ENCODE measurements at places on chromosomes 16 and 17.

- no peak for DNase-seq
These were observed 14.1 kb downstream of the COL1A1 start for GRCh38 chr17:50187394-50187725.

DNA sequence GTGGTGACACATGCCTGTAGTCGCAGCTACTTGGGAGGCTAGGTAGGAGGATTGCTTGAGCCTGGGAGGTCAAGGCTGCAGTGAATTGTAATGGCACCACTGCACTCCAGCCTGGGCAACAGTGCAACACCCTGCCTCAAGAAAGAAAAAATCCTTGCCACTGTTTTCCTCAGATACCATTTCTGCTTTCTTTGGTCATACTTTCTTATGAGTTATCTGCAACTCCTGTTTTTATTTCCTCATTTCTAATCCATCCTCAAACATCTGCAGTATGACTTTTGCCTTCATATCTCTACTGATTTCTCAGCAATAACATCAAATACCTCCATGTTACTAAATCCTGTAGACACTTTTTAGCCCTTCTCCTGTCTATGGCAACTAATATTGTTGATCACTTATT, 3.1 kb upstream of the AP2B1 start:
- DNase-seq, result no peak

- no peak for DNase-seq
These were observed 56.0 kb upstream of the RHBDL3 start for GRCh38 chr17:32209608-32210007.

DNA sequence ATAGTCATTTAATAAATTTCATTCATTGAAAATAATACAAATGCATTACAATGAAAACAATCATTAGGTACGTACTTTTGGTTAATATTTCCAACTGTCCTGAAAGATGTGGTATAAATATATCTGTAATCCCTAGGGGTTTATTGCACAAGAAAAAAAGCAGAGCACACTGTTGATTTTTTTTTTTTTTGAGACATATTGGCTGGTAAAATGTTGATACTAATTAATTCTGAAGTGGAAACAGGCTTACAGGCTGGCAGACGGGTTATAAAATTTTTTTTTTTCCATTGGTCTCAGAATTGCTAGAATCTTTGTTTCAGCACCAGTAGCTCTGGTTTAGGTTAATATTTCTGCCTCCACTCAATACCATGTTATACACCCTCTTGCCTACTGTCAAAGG, 193.6 kb downstream of the MAP2K6 start:
- no peak for DNase-seq

- no peak for DNase-seq
These were observed 47.6 kb upstream of the PVALEF start for GRCh38 chr17:81117672-81118198.

DNA sequence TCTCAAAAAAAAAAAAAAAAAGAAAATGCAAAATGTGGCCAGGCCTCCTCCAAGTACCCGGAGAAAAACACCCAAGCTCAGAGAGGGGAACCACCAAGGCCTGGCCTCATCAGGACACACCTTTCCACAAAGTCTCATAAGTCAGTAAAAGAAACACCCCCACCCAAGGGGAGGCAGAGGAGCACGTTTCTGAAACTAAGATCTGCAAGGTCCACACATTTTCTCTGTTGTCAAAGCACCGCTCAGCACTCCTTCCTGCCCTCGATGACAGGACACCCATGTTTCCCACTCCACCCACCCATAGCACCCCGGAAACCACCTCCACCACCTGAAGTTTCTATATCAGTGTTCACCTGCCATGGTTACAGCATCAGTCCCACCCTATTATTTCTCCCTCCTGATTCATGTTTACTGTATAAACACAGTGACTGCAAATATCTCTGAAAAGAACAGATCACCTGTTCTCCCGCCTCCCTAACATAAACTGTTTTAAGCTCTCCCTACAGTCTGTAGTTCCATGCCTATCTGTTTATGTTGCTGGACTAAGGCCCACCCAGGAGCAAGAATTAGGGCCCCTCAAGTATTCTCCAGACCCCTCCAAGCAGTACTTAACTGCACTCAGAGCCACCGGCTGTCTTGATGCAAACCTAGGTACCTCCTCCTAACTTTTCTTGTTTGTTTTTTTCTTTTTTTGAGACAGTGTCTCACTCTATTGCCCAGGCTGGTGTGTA, 2.0 kb downstream of the CORO7 start:
- no peak for DNase-seq

DNA sequence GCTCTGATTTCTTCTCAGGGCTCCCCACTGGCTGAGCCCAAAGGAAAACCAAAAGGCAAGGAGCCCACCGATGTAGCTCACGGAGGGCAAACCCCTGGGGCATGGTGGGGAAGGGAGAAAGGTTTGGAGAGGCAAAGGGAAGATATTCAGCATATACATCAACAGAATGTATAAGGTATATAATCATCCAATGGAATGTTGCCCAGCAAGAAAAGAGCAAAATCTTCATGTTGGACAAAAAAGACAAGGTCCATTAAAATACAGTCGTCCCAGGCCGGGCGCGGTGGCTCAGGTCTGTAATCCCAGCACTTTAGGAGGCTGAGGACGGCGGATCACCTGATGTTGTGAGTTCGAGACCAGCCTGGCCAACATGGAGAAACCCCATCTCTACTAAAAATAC, 1.6 kb downstream of the CPPED1 start:
- DNase-seq, result no peak

GRCh38 chr17:49618028-49618611, 42.4 kb downstream of the NXPH3 start:
- DNase-seq, result no peak

DNA sequence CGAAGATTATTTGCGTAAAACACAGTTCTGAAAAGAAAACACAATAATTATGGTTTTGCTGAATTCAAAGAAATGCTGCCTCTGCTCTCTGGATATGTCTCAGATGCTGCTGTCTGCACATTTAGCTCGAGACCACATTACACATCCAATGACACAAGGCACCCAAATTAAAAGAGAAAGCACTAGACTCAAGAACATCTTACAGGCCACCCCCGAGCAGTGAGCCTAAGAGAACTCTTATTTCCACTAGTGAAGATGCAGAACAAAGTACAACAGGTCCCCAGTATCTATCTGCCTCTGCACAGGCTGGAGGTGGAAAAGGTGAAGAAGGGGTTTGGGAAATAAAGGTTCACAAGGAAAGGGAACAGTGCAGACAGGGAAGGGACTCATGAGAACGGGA, 33.5 kb downstream of the GRB2 start:
- no peak for DNase-seq

GRCh38 chr17:45372325-45372869, 55.6 kb upstream of the MAP3K14 start:
- DNase-seq, result no peak

DNA sequence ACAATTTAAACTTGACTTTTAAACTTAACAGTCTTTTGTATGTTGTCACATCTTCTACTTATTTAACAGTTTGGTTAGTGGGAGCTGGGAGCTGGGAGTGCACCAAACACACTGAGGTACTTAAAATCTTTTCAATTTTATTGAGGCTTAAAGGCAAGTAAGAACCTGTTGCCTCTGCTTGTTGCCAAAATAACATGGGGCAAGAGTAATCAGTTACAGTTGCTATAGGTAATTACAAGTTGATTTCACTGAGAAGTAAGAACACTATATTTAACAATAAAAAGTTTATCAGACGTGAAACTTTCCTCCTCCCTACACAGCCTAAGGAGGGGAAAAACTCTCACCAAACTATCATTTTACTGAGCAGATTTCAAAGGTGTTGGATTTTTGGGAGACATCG, 135.2 kb downstream of the FTO start:
- DNase-seq, result no peak

DNA sequence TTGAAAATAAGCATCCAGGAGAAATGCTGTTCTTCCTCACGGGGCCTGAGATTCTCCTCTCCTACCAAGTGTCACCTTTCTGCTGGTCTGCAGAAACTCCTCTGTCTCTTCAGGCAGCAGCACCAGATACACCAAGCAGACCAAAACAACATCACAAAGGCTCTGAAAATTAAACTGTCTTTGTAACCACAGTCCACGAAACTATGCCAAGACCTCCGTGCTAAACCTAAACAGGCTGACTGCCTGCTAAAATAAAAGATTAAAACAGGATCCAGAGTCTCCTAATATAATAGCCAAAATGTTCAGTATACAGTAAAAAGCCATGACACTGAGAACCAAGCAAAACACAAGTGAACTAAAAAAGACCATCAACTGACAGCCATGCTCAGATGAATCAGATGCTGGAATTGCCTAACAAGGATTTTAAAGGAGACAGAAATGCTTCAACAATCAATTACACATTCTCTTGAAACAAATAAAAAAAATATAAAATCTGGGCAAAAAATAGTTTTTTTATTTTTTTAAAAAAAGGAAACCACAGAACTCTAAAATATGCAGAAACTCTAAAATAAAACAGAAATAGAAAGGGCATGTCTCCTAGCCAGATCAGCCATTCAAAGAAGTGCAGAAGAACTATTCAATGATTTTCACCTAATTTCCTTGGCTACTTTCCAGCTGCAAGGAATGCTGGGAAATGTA, 50.3 kb upstream of the TOX3 start:
- no peak for DNase-seq

DNA sequence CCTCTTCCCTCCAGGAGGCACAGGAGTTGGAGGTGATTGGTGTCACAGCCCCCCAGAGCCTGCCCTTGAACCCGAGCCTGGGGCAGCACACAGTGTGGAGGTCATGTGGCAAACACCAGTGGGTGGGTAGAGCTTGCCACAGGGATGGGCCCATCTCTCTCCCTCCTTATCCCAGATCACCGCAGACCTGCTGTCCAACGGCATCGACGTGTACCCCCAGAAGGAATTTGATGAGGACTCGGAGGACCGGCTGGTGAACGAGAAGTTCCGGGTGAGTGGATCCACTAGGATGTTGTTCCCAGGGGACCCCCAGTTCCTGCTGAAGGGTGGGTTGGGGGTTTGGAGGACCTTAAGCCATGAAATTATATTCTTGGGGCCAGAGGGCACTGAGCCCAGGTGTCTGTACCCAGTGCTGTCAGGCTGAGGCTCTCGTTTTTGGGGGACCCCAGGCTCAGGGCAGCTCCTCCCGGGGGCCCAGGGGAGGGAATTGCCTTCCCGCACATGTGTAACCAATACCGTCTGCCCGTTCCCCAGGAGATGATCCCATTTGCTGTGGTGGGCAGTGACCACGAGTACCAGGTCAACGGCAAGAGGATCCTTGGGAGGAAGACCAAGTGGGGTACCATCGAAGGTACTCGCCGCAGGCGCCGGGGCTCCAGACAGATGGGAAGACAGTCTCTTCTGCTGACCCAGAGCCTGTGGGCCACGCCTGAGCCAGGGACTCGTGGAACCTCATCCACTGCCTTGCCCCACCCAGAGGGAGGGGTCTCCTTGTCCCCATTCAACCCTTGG, 351.9 kb downstream of the SEC14L1 start:
- DNase-seq, result no peak

DNA sequence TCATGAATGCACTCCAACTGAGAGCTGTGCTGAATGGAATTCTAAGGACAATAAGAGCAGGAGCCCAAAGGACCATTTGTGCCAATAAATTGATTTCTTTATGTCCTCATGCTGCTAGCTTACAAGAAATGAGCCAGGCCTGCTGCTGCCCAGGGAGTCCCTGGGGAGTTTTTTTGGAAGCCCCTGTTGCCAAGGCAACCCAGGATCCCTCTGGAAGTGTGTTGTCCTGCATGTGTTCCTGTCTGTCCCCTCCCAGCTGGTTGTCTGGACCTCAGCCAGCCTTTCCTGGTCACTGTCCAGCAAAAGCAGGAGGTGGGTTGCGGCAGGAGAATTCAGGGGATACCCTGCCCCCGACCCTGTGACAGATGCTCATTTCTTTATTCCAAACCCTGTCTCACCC, 51.0 kb upstream of the GPRC5B start:
- no peak for DNase-seq

DNA sequence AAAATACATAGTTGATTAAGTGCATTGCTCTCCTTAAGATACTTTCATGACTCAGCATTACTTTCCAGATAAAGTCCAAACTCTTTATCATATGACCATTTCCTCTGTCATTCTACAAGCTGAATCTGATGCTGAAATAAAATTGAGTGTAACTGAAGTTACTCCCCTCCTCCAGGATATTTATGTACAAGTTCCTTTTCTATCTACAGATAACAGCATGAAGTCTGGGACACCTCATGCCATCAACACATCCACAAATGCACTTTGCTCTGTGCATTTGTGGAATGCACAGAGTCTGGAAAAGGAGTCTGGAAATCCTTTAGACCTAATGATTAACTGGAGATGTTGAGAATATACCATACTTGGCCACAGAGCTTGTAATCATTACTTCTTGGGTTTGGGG, 60.5 kb downstream of the ACSM2B start:
- DNase-seq, result no peak

- no peak for DNase-seq
These were observed 17.7 kb downstream of the BCL7C start for GRCh38 chr16:30875871-30876801.

DNA sequence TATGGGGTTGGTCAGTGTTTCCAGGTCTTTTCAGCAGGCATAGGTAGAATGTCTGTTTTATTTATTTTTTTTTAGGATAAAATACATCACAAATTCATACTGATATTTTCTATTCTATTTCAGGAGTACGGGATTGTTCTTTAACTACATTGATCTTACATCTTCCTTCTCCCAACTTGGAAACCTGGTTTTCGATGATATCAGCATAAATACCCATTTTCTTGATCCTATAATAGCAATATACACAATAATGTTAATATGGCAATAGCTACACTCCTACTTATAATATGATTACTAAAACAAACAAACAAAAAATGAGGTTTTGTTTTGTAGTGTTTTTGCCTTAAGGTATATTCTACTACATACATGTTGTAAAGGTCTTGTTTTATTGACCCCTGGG, 962.4 kb upstream of the GOT2 start:
- no peak for DNase-seq

DNA sequence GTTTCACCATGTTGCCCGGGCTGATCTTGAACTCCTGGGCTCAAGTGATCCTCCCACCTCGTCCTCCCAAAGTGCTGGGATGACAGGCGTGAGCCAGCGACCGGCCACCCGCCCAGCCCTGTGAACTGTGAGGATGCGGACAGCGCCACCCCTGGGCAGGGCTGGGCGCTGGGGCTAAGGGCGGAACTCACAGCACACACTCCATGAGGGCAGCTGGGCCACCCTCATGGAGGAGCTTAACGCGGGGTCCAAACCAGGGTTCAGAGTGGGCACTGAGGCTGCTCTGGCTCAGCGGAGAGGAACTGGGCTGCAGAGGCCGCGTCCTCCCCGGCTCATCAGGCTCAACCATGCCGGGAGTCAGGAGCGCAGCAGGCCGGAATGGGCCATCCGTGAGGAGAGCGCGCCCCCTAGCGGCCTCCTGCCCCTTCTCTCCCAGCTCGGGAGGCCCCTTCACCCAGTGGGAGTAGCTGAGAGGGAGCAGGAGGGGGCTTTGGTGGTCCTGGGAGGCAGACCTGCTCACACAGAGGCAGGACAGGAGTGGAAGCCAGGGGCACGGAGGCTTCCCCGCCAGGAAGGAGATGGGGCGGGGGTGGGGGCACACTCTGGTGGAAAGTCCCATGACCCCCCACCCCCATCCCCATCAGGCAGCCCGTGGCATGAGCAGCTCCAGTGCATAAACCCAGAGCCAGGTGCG, 13.8 kb downstream of the CORO7 start:
- DNase-seq, result peak; percentile 68

Measured in C1 segment of cervical spinal cord (tissue), 14 donors.